Activated CD8-positive, alpha-beta T cell treated with anti-CD3 and anti-CD28 coated beads, Interleukin-2, amount 10 ng/mL, durations not matched to agents 7 days and 5 days (primary cell): ENCODE measurements at places on chromosomes 16 and 17. TPM values are rescaled to one million over a fixed set of nuclear protein-coding genes. Genes with fewer than 3 reads are reported as not detected.

DNA sequence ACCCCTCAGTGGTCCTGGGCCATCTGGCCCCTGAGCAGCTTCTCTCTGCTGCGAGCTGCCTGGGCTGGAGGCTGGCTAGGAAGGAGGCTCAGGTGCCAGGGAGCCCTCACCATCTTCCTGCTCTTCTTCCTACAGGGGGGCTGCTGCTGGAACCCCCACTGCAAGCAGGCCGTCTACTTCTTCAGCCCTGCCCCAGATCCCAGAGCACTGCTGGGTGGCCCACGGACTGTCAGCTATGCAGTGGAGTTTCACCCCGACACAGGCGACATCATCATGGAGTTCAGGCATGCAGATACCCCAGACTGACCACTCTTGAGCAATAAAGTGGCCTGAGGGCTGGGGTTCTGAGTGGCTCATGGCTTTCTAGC lies 46.1 kb downstream of the PRMT7 start:
- no peak for DNase-seq

UNC45B gene
- not detected for total RNA-seq

GRCh38 chr17:34658811-34659560 lies 79.6 kb downstream of the TMEM132E start:
- DNase-seq, result no peak

GRCh38 chr17:52147872-52148271 lies 10.6 kb downstream of the CA10 start:
- DNase-seq, result no peak

DNA sequence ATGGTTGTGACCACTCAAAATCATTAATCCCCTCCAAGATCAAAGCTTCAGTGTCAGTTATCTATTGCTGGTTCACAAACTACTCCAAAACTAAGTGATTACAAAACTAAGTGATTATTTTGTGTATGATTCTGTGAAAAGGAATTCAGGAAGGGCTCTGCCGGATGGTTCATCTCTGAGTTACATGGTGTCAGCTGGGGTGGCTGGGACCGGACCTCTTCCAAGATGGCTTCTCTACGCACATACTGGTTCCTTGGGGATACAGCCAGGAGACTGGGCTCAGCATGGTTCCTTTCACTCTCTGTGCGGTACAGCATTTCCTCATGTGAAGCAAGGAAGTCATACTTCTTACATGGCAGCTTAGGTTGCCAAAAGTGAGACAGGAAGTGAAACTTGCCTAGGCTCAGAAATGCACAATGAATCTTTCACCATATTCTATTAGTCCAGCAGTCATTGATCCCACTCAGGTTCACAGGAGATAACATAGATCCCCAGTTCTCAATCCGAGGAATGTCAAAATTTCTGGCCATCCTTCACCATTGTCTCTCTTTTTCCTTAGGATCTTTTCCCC lies 97.9 kb upstream of the IRX6 start:
- DNase-seq, result no peak
